Astrocyte of the spinal cord (primary cell): ENCODE measurements at places on chromosomes 2 and 18.
A peak's percentile ranks its signal among the peaks of the same experiment; 100 is the strongest.

- DNase-seq: peak; percentile 62
These were observed 585 bp downstream of the ABCA12 start for GRCh38 chr2:215137741-215138340.

- no peak for DNase-seq
These were observed 39.0 kb downstream of the TPRKB start for GRCh38 chr2:73698101-73698500.

- no peak for DNase-seq
These were observed 32.1 kb upstream of the DPP4 start for GRCh38 chr2:162106146-162106551.

GRCh38 chr18:63004466-63005089, 289.2 kb downstream of the PHLPP1 start:
- DNase-seq: no peak

- DNase-seq: no peak
These were observed 96.9 kb downstream of the TSHZ1 start for GRCh38 chr18:75307530-75307929.

DNA sequence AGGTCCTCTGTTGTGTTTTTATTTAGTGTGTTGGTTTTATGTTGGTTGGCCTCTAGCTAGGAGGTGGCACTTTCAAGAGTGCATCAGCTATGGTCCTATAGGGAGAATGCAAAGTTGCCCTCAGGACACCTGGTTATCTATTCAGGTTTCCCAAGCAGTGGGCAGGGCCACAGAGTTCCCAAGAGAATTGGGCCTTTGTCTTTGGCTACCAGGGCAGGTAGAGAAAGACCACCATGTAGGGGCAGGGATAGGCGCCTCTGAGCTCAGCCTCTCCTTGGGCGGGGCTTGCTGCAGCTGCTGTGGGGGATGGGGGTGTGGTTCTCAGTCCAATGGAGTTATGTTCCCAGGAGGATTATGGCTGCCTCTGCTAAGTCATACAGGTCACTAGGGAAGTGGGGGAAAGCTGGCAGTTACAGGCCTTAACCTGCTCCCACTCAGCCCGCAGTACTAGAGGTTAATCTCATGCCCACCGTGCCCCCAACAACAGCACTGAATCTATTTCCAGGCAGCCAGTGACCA, 26.0 kb downstream of the ABCB11 start:
- no peak for DNase-seq

DNA sequence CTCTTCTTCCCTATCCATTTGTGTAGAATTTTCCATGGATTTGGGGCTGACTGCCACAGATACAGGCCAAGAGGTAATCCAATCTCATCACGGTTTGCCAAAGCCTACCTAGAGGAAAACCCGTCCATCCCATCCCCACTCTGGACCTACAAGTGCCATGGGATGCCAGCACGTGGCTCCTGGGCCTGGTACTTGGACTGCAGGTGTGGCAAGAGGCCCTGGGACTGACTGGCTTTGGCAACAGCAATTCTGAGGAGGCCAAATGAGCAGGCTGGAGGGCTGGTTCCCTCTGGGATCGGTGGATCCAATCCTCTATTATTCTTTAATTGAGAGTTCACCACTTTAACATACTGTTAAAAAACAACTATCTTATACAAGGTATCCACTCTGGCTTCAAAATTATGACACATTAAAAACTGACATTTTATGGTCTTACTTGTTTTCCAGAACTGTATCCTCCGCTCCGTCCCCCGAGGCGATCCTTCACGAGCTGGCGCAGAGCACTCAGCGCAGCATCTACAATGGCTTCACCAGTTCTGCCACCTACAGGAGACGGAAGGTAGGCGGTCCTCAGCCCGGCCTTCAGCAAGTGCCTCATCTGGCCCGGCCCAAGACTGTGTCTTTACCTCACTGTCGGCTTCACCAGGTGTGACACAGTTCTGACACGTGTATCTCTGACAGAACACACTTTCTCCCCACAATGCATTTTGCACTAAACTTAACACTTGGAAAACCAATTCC, 19.8 kb downstream of the PDIA6 start:
- DNase-seq: no peak

GRCh38 chr2:2714408-2714807, 383.3 kb upstream of the MYT1L start:
- no peak for DNase-seq

DNA sequence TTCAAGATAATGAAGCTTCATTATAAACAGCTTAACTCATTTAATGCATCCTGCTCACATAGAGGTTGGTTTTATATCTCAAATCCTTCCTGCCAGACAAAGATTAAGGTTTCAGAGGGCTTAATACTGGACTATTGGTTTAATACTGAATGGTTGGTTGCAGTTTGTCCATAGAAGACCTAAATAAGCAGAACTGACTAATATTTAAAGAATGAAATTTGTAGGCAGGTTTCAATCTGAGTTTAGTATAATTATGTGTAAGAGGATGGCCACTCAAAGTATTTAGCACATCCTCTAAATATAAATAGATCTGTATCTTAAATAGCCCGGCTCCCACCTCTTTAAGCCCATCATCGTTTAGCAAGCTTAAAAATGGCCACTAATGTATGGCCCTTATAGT, 92.5 kb downstream of the EPB41L5 start:
- no peak for DNase-seq

DNA sequence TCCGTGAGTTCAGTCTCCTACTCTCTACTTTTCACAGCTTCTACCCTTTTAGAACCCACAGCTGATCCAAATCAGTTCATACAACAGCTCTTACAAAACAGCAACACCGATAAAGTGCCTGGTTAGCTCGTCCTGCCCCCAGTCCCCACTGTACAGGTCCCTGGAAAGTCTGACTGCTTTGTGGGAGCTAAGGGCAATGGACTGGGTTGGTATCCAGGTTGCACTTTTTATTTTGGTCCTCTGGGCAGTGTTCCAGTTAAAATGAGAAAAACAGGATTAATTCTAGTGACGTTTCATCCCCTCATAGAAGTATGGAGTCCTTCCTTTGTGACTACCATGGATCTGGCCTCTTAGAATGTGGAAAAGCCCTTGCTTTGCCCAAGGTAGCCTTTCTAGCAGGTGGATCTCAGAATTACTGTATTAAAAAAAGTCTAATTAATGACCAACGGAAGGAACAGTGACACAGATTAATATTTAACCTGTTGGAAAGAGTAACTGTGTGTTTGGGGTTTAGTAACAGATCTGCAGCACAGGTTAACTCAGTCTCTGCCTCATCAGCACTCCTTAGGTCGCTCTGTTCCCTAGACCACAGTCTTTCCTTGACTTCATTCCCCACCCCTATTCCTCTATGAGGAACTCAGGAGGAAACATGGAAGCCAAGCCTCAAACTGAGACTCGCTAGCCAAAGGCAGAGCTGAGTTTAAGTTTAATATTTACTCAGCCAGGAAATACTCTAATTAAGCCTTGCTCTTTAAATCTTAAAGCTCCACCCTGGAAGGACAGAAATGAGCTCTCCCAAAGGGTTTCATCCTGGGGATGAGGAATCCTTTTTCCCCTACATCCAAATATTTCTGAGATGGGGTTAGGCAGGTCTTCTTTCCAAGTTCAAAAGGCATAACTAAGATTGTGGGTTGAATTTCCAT, 52.8 kb upstream of the ITGA6 start:
- no peak for DNase-seq

GRCh38 chr18:11293794-11294193, 144.4 kb upstream of the PIEZO2 start:
- DNase-seq: no peak

- no peak for DNase-seq
These were observed 45.8 kb downstream of the MAP4K4 start for GRCh38 chr2:101743288-101743687.

DNA sequence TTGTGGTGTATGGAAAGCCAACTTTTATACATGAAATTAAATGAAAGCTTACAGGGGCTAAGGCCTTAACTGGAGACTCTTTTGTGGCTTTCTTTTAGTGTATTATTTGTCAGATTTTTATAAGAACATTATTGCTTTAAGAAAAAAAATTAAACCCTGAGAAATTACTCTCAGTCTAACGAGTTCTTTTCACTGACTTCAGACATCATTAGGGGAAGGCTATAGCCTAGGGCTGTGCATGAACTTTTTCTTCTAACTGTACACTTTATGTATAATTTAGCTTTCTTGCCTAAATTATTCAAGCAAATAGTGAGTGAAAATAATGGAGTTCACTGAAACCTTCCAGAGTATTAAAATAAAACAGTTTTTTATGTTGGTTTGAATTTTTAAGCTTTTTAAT, 151.1 kb upstream of the MEIS1 start:
- DNase-seq: no peak

DNA sequence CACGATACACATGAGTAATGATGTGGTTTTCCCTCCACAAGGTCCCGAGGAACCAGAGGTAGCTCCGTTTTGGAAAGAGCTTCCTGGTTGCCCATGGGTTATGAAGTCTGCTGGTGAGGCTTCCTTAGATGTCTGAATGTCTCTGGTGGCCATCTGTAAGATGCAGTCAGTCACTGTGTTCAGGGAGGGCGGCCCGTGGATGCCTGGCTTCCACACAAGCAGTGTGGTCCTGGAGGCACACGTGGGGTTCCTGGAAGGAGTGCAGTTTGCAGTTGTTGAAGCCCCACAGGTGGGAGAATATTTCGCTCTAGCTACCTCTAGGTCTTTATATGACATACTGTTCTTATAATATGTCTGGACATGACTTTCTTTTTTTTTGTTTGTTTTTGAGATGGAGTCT, 209.0 kb downstream of the FAM210A start:
- no peak for DNase-seq

DNA sequence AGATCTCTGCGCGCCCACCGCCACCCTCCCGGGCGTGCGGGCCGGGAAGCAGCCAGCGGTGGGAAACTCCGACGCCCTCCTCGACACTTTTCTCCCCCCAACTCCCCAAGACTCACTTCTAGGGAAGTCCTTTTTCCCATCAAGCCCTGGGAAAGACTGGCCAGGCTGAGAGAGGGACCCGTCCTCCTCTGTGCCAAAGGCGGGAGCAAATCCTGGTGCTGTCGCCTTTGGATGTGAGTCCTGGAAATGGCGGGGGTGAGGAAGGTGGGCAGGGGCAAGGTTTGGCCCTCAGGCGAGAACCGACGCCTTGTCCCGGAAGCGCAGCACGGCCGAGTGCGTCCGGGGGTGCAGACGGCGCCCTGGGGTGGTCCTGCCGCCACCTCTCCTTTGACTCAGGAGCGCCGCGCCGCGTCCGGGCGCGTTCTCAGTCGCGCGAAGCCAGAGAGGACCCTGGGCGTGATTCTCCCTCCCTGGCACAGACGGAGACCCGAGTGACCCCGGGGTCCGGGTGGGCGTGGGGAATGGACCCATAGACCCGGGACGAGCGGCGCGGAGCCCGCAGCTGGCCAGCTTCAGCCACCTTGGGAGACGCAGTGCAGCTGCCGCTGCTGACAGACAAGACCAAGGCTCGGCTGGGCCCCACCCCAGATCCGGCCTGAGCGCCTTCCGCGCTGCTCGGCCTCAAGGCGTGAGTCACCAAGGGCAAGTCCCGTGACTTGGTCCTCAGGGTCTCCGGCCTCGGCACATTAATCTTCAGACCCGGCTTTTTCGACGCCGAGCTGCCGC, 3.5 kb upstream of the LBX2 start:
- DNase-seq: peak; percentile 83

- no peak for DNase-seq
These were observed 212.3 kb downstream of the BCL11A start for GRCh38 chr2:60341151-60341550.
